Stomach (tissue), 19 donors: ENCODE measurements at places on chromosomes 11 and 22. TPM values are rescaled to one million over a fixed set of nuclear protein-coding genes. Genes with fewer than 3 reads are reported as not detected.

- no peak for DNase-seq
Observed at GRCh38 chr11:23554002-23554401, 693.7 kb upstream of the CCDC179 start.

DNA sequence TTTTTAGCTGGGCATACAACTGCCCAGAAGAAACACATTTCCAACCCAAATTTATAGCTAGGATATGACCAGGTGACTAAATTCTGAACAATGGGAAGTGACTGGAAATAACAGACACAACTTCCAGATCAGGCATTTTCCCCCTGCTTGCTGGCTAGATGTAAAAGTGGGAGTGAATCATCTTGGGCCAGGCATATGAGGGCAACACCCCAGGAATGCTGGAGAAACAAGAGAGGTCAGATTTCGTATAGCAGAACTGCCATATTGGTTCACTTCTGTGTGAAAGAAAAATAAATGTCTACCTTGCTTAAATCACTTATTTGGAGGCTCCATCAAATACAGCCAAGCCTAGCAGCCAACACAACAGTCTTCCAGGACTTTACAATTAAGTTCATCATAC is 7.4 kb downstream of the ATL3 start:
- DNase-seq, result no peak

- DNase-seq, result peak; percentile 2
Observed at GRCh38 chr22:46033256-46034200, 56.6 kb upstream of the WNT7B start.

DNA sequence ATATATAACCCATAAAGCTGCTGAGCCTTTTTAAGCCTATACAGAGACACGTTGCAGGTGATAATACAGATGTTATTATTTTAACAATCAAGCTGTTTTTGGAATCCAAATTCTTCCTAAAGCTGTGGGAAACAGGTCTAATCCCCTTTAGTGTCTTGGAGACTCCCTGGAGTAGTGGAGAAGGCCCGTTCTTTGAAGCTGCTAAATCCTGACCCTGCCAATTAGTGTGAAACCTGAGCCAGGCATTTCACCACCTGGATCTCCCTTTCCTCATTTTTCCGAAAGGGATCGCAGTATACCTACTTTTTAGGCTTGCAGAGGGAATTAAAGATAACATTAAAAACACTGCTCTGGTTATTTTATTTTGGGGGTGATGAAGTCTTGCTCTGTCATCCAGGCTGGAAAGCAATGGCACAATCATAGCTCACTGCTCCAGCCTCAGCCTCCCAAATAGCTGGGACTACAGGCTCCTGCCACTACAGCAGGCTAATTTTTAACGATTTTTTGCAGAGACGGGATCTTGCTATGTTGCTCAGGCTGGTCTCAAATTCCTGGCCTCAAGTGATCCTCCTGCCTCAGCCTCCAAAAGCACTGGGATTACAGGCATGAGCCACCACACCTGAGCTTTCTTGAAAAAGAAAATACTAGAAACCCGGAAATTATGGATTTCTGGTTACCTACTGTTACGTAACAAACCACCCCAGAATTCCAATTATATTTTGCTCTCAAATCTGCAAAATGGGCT is 1.7 kb upstream of the EIF4ENIF1 start:
- no peak for DNase-seq

GRCh38 chr11:112013497-112014164 is 11.6 kb upstream of the DLAT start:
- no peak for DNase-seq

Gene LRRC74B
- total RNA-seq, result not detected
